ENCODE measurements at places on chromosomes 11 and 22.

- no peak for DNase-seq
Measured at GRCh38 chr11:120259988-120260565, 20.1 kb downstream of the POU2F3 start.

DNA sequence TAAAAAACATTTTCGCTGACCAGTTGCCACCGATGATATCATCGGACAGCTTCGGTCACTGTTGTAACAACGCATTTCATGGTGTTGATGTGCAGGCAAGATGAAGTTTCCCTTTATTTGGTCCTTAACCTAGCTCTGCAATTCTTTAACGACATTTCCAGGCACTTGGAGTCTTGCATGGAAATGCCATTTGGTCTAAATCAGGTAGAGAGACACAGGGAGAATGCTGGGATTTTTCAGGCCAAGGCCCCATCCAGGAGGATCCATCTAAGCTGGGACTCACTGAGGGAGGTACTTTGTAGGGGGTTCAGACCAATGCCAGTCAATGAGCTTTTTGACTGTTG lies 121.5 kb upstream of the RCN1 start:
- DNase-seq = no peak

DNA sequence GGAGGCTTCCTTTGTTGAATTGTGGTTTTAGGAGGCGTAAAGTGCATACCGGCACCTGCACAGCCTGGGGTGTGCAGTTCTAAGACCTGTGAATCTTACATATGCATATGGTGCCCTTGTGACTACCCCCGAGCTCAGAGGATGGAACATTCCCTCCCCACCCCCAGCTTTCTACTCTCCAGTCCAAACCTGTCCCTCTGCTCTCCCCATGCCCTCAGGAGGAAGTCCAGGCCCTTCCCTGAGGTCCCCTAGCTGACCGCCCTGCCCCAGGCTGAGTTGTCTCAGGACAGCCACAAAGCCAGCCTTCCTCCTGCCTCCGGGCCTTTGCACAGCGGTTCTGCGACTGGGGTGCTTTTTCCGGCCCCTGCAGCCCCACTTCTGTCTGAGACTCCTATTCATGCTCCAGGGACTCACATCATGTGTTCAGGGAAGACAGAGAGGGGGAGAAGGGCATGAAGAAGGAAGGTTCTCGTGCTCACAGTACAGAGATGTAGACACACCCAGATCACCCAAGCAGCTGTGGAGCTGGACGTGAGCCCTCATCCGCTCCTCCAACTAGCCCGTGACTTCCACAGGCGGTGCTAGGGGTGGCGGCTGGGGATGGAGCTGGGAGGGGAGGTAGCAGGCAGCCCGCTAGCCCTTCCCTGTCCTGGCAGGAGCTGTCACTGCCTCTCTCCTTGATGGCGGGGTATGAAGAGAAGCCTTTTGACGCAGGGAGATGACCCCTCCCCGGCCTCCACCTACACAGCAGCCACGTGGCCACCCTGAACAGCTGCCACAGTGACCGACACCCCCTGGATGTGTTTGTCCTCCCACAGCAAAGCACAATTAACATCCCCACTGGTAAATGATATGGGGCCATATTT lies 50.8 kb downstream of the FLRT1 start:
- DNase-seq = peak; percentile 30

DNA sequence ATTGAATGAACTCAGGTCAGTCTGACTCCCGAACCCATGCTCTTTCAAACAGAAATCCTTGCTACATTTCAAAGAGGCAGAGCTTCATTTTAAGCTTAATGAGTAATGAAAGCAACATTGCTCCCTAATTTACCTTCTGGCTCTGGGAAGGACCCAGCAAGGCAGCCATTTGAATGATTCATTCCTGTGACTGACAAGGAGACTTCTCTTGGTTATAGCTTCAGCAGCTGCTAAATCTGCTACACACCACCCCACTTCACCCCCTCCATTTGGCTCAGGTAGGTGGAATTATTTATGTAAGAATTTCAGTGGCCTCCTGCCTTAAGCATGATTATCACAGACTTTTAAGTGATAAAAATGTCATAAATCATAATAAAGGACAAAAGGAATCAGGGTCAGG lies 117.7 kb downstream of the KCNC1 start:
- DNase-seq = no peak

- no peak for DNase-seq
Measured at GRCh38 chr11:80293293-80293692, 852.5 kb upstream of the TENM4 start.

GRCh38 chr11:72204886-72205285 lies 11.7 kb upstream of the FOLR2 start:
- no peak for DNase-seq

- DNase-seq = no peak
Measured at GRCh38 chr22:19663286-19663815, 51.0 kb upstream of the SEPTIN5 start.

- no peak for DNase-seq
Measured at GRCh38 chr11:134752964-134753770, 341.1 kb upstream of the B3GAT1 start.

GRCh38 chr11:126700768-126701519 lies 299.6 kb downstream of the KIRREL3 start:
- DNase-seq = no peak

DNA sequence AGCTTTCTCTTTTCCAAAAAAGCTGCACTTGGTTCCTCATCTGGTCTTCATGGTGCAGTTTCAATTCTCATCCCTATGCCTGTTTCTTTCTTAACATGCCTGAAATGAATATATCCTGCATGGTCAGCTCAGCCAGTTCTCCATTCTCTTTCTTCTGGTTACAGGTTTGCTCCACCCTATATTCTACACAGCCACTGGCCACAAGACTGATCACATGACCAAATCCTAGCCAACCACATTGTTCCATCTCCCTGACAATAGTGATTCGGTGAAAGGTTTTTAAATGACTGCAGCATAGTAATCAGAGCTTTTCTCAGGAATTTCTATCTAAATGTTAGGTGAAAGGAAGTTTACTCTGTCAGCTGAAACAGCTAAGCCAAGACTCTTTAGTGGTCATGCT lies 891.4 kb downstream of the METTL15 start:
- DNase-seq = no peak

DNA sequence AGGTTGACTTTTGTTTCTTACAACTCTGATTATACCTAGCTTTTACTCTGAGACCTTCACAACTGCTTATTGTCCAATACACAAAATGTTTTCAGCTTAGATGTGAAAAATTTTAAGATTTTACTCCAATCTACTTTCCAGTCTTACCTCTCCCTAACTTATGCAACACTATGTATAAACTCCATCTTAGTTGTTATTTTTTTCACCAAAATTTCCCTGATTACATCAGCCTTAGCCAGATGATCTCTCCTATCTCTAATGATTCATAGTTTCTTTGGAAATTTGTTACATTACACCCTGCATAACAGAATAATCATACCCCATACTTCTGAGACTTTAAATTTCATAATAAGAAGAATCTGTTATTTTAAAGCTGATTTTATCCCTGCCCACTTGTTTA lies 621.0 kb upstream of the ANO3 start:
- no peak for DNase-seq

DNA sequence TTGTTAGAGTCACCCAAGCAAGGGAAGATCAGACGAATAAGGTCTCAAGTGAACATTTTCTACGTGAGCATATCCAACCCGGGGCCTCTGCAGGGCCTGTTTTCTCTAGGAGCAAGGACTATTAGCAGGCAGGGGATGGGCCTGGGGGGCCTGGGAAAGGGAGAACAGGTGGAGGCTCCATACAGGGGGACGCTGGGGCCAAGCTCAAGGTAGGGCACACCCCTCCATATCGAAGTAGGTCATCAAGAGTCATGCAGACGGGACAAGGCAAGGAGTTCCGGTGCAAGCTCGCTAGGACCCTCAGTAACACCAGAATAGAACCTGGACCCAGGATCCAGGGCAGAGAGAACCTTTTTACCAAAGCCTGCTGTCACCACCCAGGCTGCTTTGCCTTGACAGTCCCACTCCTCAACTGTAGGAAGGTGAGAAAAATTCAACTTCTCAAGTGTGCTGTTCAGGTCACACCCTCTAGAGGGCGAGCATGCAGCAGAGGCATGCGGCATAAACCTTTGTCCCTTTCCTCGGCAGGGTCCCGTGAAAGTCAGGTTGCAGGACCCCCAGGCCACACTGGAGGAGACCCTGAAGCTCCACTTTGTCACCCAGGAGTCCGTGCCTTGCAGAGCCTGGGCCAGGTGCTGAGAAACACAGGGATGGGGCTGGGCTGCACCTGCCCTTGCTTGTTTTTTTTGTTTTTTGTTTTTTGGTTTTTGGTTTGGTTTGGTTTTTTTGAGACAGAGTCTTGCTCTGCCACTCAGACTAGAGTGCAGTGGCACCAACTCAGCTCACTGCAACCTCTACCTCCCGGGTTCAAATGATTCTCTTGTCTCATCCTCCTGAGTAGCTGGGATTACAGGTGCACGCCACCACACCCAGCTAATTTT lies 8.6 kb upstream of the APOBEC3B start:
- peak; percentile 41 for DNase-seq

DNA sequence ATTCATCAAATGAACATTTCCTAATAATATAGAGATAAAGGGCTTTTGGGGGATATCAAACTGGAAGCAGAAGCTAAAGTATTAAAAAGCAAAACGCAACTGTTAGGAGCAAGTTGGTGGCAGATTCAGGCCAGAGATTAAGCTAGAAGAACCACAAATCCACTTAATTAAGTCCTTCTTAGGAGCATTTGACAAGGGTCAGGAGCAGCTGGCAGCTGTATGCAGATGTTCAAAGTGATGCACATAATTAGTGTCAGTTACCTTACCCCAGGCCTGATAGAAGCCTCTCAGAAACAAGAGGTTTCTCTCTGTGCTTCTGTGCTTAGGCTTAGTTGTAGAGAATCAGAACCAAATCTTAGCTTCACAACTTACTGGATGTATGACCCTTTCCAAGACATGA lies 546.5 kb upstream of the ANO5 start:
- no peak for DNase-seq

DNA sequence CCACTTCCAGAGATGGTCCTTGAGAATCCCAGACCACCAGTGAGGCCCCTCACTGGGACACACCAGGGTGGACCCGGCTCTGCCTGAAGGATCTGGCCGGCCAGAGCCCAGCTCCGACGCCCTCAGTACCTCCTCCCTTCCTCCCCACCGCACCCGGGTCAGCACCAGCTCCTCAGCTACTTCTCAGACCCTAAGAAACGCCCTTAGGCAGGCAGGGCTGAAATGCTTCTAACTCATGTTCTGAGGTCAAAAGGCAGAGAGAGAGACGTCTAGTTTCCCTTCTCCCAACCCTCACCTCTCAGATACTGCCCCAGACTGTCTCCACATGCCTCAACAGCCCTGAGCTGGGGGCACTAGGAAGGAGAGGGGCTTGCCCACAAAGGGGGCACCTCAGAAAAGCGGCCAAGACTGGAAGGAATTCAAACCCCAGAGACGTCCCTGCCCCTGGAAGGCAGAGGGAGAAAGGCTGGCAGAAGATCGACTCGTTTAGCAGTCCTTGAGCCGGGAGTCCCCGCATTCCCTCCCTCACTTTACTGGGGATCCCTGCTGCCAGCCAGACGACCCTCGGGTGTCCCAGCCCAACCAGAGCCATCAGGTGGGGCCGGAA lies 539 bp downstream of the USH1C start:
- no peak for DNase-seq

DNA sequence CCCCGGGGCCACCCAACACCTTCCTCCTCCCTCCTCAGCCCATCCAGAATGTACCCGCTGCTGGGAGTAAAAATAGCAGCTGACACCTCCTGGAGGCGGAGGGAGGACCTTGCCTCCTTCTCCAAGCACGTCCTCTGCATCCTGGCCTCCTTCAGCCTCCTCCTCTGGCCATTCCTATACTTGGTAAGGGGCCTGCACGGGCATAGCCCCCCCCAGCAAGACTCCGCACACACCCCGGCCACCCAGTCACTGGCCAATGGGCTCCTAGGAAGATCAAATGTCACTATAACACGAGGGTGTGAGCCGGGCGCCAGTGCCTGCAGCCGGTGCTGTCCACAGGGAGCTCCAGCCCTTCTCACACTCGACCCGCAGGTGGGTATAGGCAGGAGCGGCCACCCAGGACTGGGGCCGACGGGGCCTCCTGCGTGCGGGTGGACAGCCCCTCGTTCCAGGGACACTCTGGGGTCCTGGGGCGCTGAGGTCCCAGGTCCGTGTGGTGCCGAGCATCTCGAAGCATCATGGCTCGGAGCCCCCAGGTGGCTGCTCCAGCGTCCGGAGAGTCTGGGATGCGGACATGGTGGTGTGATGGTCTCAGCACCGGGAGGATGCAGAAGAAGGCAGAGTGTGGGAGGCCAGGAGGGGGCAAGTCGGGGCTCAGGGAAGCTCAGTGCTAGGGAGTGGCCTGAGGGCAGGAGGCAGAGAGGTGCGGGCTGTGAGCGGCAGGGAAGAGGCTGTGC lies at the start of gene TNNT3:
Gene TNNT3, plus strand, starts transcription at position 313 of the 737 bp plus-strand sequence. CDS start 3,172 bp downstream, outside the sequence.
- DNase-seq = no peak

- DNase-seq = peak; percentile 83
Measured at GRCh38 chr11:67345920-67346819, 7.2 kb downstream of the POLD4 start.

- DNase-seq = no peak
Measured at GRCh38 chr22:27378311-27378800, 423.2 kb downstream of the MN1 start.

- DNase-seq = no peak
Measured at GRCh38 chr11:70505331-70505731, 107.0 kb downstream of the CTTN start.

GRCh38 chr11:63931045-63931444 lies 7.8 kb upstream of the NAA40 start:
- DNase-seq = no peak

GRCh38 chr11:115544422-115544948 lies 40.3 kb upstream of the CADM1 start:
- DNase-seq = no peak

DNA sequence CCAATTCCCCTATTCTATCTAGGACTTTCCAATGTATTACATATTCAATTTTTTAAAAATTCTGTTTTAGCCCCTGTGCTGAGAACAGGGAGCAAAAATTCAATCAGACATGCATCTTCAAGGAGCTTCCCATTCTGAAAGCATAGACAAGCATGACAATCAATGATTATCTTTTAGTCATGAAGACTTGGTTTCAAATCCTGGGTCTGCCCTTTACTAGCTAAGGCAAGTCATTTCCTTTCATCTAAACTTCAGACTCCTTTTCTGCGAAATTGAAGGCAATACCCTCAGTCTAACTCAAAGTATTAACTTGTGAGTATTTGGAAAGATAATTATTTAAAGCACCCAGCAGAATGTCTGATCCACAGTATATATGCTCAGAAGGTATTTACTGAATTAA lies 24.1 kb downstream of the PAK1 start:
- no peak for DNase-seq

- no peak for DNase-seq
Measured at GRCh38 chr11:8679006-8679405, 3.5 kb downstream of the TRIM66 start.

DNA sequence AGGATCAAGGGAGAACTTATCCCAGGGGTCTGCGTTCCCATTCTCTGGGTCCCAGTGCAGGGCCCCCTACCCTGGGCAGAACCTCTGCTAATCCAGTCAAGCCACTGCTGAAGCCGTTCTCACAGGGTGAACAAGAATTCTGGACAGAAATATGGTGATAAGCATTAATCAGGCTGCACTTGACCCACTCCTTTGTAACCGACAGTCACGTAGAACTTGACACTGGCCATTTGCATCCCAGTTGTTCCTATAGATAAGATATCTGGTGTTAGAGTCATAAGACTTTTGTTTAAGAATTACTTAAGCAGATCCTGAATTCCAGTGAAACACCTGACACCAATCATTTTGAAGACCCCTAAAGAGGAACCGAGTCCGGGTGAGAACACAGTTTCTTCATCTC lies 107.5 kb upstream of the THY1 start:
- no peak for DNase-seq

Data from A549 (cell line).